Stimulated activated CD4-positive, alpha-beta T cell treated with anti-CD3 and anti-CD28 coated beads, Interleukin-2, amount 100 ng/mL, for 24 hours (primary cell): ENCODE measurements at places on chromosomes 3 and 15.
A peak's percentile ranks its signal among the peaks of the same experiment; 100 is the strongest.

GRCh38 chr3:10694179-10694578 is 121.8 kb upstream of the SLC6A11 start:
- no peak for DNase-seq

- DNase-seq, result no peak
These were observed 37.9 kb downstream of the MAP3K13 start for GRCh38 chr3:185400866-185401265.

DNA sequence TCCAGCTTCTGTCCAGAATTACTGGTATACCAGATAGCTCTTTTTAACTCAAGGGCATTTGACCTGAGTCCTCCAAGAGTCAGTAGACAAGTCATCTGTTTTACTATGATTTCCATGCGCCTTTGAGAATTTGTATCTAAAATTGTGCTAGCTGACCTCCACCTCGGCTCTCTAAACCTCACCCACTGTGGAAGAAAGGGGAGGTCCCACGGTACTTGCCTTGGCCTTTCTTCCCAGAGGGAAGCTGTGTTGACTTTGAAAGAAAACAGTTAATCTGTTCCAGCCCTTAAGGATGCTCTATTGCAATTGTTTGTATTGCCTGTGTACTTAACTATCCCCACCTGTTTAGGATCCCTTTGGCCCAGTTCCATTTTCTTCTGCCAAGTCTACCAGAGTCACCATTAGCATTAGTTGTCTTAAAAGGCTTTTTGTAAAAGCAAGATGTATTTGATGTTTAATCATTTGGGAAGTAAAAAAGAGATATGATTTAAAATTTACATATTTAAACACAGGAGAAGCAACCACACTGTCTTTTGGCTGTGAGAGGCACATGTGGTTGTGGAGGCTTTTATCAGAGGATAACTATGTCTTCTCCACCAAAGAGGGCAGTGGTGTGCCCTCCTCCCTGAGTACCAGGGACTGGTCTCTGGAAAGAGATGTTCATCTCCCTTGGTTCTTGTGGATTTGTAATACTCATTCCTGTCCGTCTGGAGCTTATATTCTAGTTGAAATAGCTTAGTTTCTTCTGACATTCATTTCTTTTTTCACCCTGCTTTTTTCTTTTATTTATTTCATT is 88.8 kb downstream of the CRTC3 start:
- DNase-seq, result no peak

DNA sequence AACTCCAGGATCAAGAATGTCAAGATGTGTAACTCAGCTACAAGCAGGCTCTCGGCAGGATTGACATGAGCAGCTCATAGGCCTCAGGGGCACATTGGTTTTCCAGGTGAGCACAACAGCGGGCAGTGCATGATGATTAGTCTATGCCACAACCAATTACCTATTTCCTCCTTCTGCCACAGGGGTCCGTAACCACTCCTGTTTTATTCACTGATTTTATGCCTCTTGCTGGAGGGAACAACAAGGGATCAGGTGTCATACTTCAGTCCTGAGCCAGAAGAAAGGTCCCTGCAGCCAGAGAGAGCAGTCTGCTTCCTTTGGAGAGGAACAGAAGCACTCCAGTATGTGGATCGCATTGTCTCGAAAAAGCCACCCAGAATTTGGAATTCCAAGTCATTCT is 35.1 kb upstream of the PTPRG start:
- DNase-seq, result no peak

DNA sequence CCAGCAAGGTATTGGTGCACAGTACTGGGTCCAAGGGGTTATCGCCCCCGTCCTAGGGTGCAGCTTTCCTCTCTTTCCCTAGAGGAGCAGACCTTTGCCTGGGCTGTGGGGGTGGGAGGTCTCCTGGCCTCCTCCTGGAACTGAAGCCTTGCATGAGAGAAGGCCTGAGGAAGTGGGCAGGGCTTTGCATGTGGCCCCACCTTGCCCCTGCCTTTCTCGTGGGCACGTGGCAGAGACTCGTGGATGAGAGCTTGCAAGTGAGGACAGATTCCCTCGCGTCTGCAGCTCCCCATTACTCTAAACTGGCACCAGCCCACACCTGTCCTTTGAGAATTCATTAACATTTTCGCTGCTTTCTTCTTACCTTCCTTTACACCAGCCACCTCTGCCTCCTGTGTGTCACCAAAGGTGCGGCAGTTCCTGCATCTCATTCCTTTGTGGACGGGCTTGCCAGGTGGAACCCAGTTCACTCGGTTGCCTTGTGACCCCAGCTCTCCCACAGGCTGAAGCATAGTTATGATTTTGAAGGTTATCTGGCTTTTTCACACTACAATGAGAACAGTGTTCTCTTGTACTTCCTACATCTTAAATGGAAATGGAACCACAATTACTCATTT is 40.9 kb upstream of the NR2C2 start:
- DNase-seq, result no peak

DNA sequence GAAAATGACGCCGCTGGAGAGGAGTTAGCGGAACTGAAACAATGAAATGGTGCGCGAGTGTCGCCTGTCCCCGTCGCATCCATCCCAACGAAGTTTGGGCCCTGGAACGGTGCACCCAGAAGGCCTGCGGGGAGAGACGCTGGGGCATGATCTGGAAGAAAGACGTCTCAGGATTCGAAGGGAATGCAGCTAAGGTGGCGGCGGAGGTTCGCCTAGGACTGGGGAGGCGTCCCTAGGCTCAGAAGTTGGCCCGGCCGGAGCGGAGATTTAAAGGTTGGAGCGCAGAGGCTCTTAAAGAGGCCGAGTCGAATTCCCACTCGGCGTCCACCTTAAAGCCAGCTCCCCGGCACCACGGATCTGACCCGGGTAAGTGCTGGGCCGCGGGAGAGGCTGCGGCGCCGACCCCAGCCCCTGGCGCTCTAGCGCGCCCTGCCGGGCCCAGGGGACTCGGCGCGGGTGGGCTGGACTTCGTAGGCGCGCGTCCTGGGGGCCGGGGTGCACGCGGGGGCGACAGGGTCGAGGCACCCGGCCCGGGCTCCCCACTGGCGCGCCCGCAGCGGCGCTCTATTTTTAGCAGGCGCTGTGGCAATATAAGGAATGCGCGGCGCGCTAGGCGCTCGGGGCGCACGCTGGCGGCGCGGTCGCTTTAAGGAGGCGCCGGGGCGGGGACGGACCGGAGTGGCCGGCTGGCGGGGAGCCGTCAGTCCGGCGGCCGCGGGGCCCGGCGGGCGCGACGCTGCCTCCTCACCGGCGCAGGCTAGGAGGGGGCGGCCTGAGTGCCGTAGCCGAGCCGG is at the start of gene MRAS:
TSS of gene MRAS (plus strand) at position 620 of the 794 bp plus-strand sequence. CDS start 24,305 bp downstream, outside the sequence.
- peak; percentile 46 for DNase-seq

DNA sequence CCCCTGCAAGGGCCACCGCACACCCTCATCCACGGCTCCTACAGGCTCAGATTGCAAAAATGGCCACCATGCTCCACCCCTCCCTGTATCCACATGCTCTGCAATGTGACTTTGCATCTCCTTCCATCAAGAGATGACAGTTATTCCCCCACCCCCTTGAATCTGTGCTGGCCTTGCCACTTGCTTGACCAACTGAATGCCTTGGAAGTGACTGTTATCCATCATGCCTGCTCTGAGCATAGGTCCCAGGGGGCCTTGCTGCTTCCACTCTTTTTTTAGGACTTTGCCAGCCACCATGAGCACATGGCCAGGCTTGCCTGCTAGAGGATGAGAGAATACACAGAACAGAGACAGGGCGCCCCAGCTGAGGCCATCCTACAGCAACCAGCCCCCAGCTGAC is 13.6 kb downstream of the HAPLN3 start:
- no peak for DNase-seq

DNA sequence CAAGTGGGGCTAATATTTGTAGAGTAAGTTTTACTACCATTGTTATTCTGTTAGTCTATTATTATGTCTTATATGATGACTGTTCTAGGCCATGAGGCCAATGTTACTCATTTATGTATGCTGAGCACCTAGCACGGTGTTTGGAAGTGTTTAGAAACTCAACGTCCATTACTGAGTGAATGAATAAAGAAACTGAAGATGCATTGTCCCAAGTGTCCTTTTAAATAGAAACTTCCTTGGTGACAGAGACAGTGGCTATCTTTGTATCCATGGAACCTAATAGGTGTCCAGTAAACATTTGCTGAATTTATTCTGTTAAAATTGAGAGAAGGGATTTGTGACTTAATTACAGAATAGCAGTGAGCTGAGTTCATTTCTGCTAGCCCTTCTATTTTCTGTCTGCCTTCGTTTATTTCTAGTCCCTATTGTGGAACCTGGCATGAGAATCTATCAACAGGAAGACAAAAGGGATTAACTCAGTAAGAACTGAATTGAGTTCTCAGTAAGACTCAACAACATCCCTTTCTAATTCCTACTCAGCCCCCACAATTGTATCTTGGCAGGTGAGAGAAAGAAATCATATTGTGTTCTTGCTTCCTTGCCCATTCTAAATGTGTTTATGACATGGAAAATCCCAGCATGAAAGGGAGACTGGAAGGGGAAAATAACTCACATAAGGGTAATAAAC is 246.6 kb upstream of the LRRC3B start:
- no peak for DNase-seq

DNA sequence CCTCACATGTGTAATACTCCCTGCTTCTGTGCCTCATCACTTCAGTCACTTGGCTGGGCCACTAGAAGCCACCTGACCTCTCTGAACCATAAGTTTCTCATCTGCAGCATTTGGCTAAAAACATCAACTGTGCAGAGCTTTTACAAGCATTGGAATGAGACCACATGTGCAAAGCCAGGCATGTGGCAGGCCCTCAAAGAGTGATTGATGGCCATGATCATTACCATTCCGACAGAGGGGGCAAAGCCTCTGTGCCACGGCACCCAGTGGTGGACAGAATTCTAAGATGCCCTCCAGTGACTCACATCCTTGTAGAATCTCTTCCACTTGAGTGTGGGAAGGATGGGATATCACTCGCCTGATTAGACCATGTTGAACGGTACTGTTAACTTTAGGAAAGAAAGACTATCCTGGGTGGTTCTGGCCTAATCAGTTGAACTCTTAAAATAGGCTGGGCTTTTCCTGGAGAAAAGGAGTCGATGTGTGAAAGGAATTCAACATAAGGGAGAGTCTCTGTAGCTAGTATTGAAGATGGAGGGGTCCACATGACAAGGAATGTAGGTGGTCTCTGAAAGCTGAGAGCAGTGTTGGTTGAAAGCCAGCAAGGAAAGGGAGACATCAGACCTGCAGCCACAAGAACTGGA is 13.5 kb downstream of the CDCP1 start:
- no peak for DNase-seq

GRCh38 chr3:69739204-69740102 is at the start of gene MITF:
Gene MITF (plus strand): TSS chr3:69739464. CDS start chr3:69739598, 134 bp downstream.
- DNase-seq, result no peak

DNA sequence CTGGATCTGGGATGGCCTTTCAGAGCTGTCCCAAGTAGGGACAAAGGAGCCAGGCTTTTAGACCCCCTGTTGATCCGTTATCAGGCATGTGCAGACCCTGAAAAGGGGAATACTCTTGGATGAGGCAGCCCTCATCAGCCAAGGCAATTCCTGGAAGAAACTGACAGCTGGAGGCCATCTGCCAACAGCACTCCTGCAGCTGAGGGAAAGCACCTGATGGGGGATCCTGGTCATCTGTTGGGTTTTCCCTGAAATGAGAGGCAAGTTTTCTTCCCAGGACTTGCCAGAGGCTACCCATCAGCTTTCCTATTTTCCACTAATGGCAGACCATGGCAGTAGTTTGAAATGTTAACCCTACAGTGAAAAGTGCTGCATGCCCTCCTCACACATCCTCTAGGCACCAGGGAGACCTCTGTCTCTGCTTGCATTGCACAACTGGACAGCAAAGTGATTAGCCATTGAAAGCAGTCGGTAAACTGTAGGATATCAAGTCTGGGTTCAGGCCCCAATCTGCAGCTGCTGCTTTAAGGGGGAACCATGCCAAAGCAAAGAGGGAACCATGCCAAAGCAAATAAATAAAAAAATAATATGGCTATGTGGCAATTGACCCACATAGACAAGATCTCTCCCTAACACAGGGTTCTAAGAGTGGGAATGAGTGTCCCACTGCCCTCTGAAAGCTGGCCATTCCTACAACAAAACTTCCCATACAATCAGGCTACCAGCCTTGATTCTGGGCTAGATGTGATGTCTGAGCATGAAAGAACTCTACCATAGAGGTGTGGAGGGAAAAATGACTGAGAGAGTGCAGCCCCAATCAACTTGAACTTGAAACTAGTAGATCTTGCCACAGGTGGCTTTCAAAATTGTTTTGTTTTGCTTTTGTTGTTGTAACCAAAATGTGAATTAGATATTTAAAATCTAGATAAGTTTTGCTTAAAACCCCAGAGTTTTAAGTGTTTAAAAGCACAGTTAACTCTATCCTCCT is 232.0 kb upstream of the STT3B start:
- no peak for DNase-seq

GRCh38 chr3:73781541-73781940 is 156.8 kb upstream of the PDZRN3 start:
- DNase-seq, result no peak

GRCh38 chr3:170811515-170811914 is 58.5 kb downstream of the RPL22L1 start:
- DNase-seq, result no peak

- DNase-seq, result no peak
These were observed 66.7 kb upstream of the PRICKLE2 start for GRCh38 chr3:64291956-64292355.

DNA sequence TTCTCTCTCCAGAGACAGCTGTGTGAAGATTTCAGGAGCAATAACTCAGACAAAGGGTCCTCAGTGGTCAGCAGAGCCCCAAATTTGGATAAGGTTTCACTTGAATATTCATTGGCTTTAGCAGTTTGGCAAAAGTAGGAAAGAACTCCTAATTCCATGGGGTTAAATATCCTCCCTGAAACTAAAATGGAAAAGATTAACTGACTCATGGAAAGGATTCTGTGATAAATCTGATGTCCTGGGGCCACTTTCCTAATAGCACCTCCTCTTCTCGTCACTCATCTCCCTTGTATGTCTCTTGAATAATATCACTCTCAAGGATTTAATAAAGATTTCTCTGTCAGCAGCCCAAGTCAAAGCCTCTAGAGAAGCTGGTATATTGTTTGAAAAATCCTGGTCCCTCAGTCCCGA is 33.3 kb upstream of the TBC1D23 start:
- no peak for DNase-seq

DNA sequence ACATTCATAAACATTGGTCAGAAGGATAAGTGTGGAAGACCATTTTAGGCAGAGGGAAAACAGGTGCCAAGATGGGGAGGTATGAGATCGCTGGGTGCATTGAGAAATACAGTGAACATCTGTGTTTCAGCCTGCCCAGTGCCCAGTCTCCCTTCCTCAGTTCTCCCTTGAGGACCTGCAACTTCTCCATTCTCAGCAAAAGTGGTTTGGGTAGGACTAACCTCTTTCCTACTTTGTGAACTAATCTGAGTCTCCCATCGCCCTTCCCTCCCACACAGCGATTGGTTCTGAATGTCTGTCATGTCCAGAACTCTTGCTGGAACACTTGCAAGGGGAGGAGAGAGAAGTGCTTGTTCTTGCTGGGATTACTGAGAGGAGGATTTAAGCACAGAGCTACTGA is 10.9 kb upstream of the CCNL1 start:
- DNase-seq, result no peak
